ENCODE measurements at places on chromosomes 13 and 19.

DNA sequence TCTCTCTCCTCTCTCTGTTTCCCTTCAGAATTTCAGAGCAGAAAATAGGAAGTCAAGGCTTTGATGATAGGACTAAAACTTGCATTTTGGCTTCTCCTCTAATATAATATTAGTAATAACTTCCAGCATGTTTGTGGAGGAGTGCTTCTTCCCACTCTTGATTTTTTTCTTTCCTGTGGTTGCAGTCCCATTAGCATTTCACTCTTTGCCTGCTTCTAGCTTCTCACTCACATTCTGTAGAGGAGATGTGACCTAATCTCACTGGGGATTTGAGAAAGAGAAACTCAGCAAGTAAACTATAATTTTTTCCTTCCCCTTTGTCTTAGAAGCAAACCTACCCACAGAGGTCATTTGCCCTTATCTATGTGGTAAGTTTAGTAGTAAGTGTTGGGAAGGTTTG lies 169.4 kb upstream of the HTR2A start:
- H3K27me3 ChIP-seq, result no peaks in the 10 kb centered on the region
- no peak overlapping the region for H3K4me3 ChIP-seq
- no peak for DNase-seq

GRCh38 chr13:66402546-66402945 lies 827.6 kb downstream of the PCDH9 start:
- H3K27me3 ChIP-seq, result no peaks in the 10 kb centered on the region
- H3K27ac ChIP-seq, result no peak overlapping the region
- no peak for DNase-seq
- H3K4me1 ChIP-seq, result no peaks in the 10 kb centered on the region

- H3K27ac ChIP-seq, result no peak overlapping the region
- DNase-seq, result no peak
- H3K36me3 ChIP-seq, result no peaks in the 10 kb centered on the region
- peaks cover 2% of the 10 kb centered on the region for H3K27me3 ChIP-seq
- no peaks in the 10 kb centered on the region for H3K4me1 ChIP-seq
Observed at GRCh38 chr19:32750441-32751055, 31.0 kb downstream of the TDRD12 start.

DNA sequence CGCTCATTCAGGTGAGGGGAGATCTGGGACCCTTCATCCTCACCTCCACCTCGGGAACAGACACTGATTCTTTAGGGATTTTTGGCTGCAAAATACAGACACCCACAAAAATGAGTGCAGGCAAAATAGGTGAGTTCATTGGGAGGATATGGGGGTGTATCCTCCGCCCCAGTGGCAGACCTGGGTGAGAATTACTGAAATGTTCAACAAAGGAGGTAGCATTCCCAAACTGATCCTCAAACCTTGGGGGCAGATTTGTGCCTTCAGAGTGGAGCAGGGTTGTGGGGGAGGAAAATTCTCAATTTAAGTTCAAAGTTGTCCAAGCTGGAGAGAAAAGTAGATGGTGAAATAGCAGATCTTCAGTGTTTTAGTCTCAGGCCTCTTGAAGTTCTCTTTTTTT lies 31.3 kb upstream of the SIN3B start:
- H3K27me3 ChIP-seq, result peaks cover 3% of the 10 kb centered on the region
- no peaks in the 10 kb centered on the region for H3K4me1 ChIP-seq
- H3K27ac ChIP-seq, result no peak overlapping the region
- no peak overlapping the region for H3K4me3 ChIP-seq
- H3K36me3 ChIP-seq, result no peaks in the 10 kb centered on the region

DNA sequence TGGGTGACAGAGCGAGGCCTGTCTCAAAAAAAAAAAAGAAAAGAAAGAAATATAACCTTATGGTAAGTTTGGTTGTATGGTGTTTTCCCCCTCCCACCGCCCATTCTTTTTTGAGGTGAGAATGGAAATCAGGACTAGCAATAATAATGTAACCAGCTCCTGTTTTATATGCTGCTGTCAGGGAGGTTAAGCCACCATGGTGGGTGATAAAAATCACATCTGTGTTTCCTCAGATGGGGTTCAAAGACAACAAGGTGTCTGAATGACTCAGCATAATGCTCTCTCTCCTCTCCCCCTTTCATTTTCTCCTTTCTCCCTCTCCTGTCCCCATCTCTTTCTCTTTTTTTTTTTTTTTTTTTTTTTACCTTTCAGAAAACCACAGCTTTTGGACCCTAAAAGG lies 28.3 kb upstream of the GARRE1 start:
- no peak overlapping the region for H3K27ac ChIP-seq
- DNase-seq, result no peak

GRCh38 chr13:77026861-77027621 lies at the start of gene FBXL3:
Gene FBXL3, minus strand, starts transcription at chr13:77027159. Its CDS starts 5,299 bp downstream, at chr13:77021860.
- H3K27ac ChIP-seq, result peak within 1 kb of the TSS; percentile 87
- H3K4me3 ChIP-seq, result peak within 1 kb of the TSS; percentile 59
- no peaks in the 10 kb centered on the region for H3K27me3 ChIP-seq
- peaks cover 20% of the 10 kb centered on the region for H3K4me1 ChIP-seq

DNA sequence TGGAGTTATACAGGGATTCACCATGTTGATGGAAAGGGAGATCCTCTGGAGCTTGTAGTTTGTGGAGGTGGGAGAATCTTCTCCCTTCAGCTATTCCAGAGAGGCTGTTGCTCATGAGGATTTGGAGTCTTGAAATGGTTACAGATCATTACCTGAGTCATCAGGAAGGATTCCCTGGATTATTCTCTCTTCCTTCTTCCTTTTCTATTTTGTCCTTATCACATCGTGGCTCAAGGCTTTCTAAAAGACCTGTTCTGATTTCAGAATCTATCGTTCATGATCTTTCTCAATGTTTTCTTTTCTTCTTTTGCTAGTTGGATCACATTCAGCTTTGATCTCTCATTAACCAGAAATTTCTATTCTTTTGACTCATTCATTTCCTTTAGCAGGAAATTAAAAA lies 196.0 kb downstream of the KLF5 start:
- H3K27ac ChIP-seq, result no peak overlapping the region
- no peaks in the 10 kb centered on the region for H3K4me1 ChIP-seq
- DNase-seq, result no peak
- no peak overlapping the region for H3K4me3 ChIP-seq
- H3K36me3 ChIP-seq, result no peaks in the 10 kb centered on the region

DNA sequence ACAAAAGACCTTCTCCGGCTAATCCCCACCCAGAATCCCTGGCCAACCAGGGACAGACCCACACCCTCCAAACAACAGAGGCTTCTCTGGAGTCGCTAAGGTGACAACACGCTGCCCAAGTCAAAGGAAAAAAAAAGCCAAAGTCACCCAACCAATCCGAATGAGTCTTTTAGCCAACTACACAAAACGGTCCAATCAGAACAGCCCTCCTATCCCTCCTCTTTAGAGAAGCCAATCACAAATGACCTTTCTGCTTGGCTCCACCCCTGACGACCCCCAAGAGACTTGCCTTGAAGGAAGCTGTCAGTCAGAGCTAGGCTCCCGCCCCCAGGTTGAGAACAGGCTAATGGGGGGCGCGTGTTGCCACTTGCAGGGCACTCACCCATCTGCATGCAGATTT lies 6.6 kb upstream of the FBXW9 start:
- peaks cover 59% of the 10 kb centered on the region for H3K36me3 ChIP-seq
- no peaks in the 10 kb centered on the region for H3K4me1 ChIP-seq
- DNase-seq, result no peak
- no peaks in the 10 kb centered on the region for H3K27me3 ChIP-seq
- no peak overlapping the region for H3K4me3 ChIP-seq

GRCh38 chr19:3346677-3347353 lies 19.6 kb upstream of the NFIC start:
- no peaks in the 10 kb centered on the region for H3K36me3 ChIP-seq
- H3K4me1 ChIP-seq, result no peaks in the 10 kb centered on the region
- no peak overlapping the region for H3K4me3 ChIP-seq
- no peak for DNase-seq
- no peaks in the 10 kb centered on the region for H3K27me3 ChIP-seq

GRCh38 chr19:18967358-18968146 lies 26.5 kb upstream of the HOMER3 start:
- H3K4me1 ChIP-seq, result no peaks in the 10 kb centered on the region
- no peaks in the 10 kb centered on the region for H3K36me3 ChIP-seq
- H3K4me3 ChIP-seq, result no peak overlapping the region
- H3K27me3 ChIP-seq, result no peaks in the 10 kb centered on the region

- no peaks in the 10 kb centered on the region for H3K4me1 ChIP-seq
- H3K27me3 ChIP-seq, result no peaks in the 10 kb centered on the region
- DNase-seq, result no peak
- H3K27ac ChIP-seq, result no peak overlapping the region
- no peak overlapping the region for H3K4me3 ChIP-seq
- no peaks in the 10 kb centered on the region for H3K36me3 ChIP-seq
Observed at GRCh38 chr19:31863122-31863521, 482.3 kb upstream of the ZNF507 start.

GRCh38 chr19:30388327-30388726 lies 16.1 kb downstream of the ZNF536 start:
- H3K27me3 ChIP-seq, result peaks cover 5% of the 10 kb centered on the region
- H3K4me1 ChIP-seq, result no peaks in the 10 kb centered on the region
- H3K4me3 ChIP-seq, result no peak overlapping the region
- H3K27ac ChIP-seq, result no peak overlapping the region

DNA sequence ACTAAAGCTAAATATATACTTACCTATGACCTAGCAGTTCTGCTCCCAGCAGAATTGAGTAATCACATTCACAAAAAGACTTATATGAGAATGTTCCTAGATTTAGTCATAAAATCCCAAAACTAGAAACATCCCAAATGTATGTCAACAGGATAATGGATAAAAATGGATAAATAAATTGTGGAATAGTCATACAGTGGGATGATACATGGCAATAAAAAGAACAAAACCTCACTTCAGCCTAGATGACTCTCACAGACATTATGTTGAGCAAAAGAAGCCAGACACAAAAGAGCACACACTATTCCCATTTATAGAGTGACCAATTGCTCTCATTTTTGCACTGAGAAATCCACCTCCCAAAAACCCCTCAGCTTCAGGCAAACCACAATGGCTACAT lies 352.4 kb upstream of the HTR2A start:
- H3K27ac ChIP-seq, result no peak overlapping the region
- no peaks in the 10 kb centered on the region for H3K4me1 ChIP-seq
- no peaks in the 10 kb centered on the region for H3K36me3 ChIP-seq

- H3K4me3 ChIP-seq, result no peak overlapping the region
- DNase-seq, result no peak
- H3K27ac ChIP-seq, result no peak overlapping the region
Observed at GRCh38 chr13:30991184-30991583, 58.7 kb downstream of the TEX26 start.

GRCh38 chr13:53144826-53145225 lies 116.2 kb downstream of the OLFM4 start:
- no peaks in the 10 kb centered on the region for H3K27me3 ChIP-seq
- H3K36me3 ChIP-seq, result no peaks in the 10 kb centered on the region
- DNase-seq, result no peak
- no peak overlapping the region for H3K27ac ChIP-seq
- no peak overlapping the region for H3K4me3 ChIP-seq
- H3K4me1 ChIP-seq, result no peaks in the 10 kb centered on the region

- no peak for DNase-seq
- no peaks in the 10 kb centered on the region for H3K27me3 ChIP-seq
- H3K27ac ChIP-seq, result no peak overlapping the region
- H3K36me3 ChIP-seq, result no peaks in the 10 kb centered on the region
Observed at GRCh38 chr13:31073859-31074718, 87.6 kb downstream of the HSPH1 start.

DNA sequence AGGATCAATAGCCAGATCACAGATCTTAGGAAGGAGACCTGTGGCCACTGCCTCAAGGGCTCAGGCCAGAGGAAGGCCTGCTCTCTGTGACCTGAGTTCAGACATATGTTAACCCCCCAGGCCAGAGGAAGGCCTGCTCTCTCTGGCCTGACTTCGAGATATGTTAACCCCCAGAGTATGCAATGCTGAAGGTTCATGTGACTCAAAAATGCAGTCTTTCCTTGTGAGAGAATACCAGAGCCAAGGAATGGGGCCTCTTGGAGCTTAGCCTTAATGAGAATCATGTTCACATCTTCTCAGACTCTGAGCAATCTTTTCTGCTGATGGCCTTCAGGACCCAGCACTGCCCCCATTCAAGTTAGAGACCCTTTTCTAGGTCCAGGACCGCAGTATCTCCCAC lies 36.7 kb downstream of the MBNL2 start:
- H3K36me3 ChIP-seq, result peaks cover 5% of the 10 kb centered on the region
- DNase-seq, result no peak
- no peaks in the 10 kb centered on the region for H3K4me1 ChIP-seq

DNA sequence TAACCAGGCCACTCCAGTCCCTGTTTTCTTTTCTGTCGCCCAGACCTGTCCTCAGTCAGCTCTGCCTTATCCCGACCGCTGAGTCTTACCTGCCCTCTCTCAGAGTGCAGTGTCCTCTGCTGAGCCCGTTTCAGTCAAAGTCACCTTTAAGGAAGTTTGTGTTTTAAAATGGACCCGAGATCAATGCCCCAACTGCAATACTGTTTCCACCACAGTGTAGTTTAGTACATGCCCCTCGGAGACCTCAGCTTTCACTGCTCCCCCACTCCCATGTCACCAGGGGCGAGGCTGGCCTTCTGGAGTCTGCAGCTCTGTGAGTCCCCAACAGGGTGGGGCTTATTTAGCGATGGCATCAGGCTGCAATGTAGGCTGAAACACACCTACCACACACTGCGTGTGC lies 248.4 kb upstream of the TSHZ3 start:
- DNase-seq, result no peak
- H3K4me3 ChIP-seq, result no peak overlapping the region
- H3K27ac ChIP-seq, result no peak overlapping the region

DNA sequence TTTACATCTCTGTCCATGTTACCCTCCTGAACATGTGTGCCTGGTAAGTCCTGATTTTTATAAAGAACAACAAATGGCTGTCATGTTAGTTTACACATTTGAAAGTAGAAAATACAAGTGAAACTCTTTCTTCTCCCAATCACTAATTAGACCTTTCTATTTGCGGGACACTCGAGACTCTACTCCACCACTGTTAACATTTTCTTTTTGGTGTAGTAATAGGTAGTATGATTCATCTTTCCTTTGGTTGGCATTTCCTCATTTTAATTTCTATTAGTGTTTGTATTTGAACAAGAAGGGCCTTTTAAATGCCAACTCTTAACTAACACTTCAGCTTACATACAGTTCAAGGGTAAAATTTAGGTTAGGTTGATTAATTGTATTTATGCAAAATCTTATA lies 371.1 kb downstream of the PCDH9 start:
- H3K36me3 ChIP-seq, result no peaks in the 10 kb centered on the region
- no peaks in the 10 kb centered on the region for H3K27me3 ChIP-seq
- no peak for DNase-seq
- H3K4me1 ChIP-seq, result no peaks in the 10 kb centered on the region
- H3K4me3 ChIP-seq, result no peak overlapping the region

GRCh38 chr13:107518780-107519179 lies 696.6 kb downstream of the LIG4 start:
- H3K27ac ChIP-seq, result no peak overlapping the region
- no peak for DNase-seq
- no peaks in the 10 kb centered on the region for H3K36me3 ChIP-seq
- H3K4me3 ChIP-seq, result no peak overlapping the region
- no peaks in the 10 kb centered on the region for H3K4me1 ChIP-seq

GRCh38 chr13:80462567-80462966 lies 121.6 kb upstream of the SPRY2 start:
- no peak overlapping the region for H3K4me3 ChIP-seq
- H3K27me3 ChIP-seq, result no peaks in the 10 kb centered on the region
- peaks cover 2% of the 10 kb centered on the region for H3K4me1 ChIP-seq
- H3K36me3 ChIP-seq, result no peaks in the 10 kb centered on the region
- DNase-seq, result no peak

All from T-cell (primary cell).